ENCODE measurements at places on chromosomes 3 and 15.

DNA sequence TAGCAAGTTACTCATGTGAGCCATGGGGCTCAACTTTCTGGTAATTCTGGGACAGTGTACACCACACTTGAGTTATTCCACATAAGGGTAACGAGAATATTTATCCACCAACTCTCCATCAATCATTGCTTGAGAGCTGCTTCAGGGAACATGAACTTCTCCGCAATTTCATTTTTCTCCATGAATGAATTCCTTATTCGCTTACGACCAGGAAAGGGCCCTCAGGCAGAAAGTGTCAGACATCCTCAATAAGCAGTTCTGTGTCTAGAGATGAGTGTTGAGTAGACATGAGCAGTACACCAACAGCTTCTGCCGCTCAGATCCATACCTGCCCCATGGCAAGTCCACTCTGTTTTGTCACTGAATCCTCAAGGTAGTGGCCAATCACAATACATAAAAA, 24.8 kb upstream of the IQCF2 start:
- DNase-seq: no peak

DNA sequence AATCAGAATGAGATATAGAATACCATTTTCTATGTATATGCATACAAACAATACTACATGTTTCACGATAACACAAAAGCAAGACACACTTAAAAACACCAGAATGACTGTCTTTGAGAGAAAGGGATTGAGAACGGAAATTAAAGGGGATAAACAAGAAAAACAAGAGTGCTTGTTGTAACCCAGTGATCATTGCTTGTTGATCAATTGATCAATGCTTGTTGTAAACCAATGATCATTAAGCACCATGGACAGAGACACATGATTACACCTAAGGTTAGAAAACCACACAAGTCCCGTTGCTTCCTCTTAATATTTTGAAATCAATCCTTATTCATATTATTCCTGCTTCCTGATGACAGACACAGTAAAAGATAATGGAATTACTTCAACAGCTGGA, 1.1 kb upstream of the OR4F15 start:
- no peak for DNase-seq

DNA sequence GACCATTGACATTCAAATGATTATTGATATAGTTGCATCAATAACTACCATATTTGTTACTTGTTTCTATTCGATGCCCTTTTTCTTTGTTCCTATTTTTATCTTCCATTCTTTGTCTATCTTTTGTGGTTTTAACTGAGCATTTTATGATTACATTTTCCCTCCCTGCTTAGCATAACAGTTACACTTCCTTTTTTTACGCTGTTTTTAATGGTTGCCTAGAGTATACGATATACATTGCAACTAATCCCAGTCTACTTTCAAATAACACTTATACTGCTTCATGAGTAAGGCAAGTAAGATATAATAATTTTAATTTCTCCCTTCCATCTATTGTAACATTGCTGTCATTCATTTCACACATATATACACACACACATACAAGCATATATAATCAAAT, 26.3 kb downstream of the COL6A6 start:
- DNase-seq: no peak

- DNase-seq: no peak
Observed at GRCh38 chr3:25566358-25566920, 98.3 kb downstream of the TOP2B start.

Measured in activated naive CD4-positive, alpha-beta T cell (primary cell).